ENCODE measurements at places on chromosomes 7 and 10.

DNA sequence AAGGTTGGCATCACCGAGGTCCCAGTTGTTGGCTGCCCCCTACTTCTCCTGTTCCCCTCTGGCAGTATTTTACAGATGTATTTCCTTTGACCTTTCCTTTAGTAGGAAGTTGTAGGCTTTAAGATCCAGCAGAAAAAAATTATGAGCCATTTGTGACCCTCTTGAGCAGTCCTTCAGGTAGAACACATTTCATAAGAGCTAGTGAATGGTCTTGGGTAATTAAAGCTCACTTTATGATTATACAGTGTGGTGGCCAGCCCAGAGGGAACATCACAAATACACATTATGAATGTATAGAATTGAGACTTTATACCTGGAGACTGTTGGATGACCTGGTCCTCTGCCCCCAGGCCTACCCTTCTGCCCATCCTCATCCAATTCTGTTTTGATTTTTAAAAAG is 57.0 kb downstream of the KAT6B start:
- no peak for DNase-seq

DNA sequence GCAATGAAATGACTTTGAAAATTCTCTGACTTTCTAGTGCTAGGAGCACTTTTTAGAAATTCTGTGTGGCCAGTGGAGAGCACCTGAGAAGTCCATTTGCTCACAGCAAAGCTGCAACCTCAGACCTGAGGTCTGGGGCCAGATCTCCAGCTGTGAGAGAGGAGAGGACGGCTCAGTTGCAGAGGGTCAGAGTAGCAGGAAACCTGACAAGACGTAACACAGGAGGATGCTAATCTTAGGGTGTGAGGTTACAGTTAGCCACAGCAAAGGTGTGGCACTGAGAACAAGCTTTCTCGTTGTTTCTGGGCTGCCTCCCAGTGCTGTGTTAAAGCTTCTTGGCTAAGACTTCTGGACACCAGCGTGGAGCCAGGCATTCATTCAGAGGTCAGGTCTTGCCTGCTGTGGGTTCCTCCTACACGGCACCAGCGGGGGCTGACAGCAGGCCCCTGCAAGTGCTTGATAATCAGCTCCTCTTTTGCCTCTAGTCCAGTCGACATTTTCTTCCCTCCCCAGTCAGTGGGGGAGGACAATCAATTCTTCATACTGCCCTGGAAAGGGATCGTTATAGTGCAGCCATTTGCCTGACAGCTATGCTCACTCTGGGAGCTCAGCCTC is 435.4 kb upstream of the DPP6 start:
- DNase-seq = no peak

DNA sequence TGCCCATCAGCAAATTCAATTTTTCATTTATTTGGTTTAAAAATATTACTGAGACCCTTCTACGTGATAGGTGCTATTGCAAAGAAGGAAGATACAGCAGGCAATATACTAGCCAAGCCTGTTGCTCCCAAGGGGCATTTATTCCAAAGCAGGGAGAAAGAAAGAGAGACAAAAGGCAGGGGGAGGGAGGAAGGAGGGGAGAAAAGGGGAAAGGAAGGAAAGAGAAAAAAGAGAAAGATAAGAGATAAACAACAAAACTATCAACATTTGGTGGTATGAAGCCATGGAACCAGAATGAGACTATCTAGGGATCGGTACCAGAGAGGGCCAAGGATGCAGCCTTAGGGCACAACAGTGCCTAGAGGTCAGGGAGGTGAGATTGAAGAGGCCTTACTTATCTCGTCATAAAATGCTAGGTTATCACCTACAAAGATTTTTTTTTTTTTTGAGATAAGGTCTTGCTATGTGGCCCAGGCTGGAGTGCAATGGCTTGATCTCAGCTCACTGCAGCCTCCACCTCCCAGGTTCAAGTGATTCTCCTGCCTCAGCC is 55.3 kb upstream of the CAPZA2 start:
- no peak for DNase-seq

- no peak for DNase-seq
Measured at GRCh38 chr7:150463461-150463860, 13.0 kb downstream of the GIMAP8 start.
